Kidney tubule cell (primary cell): ENCODE measurements at places on chromosomes 3 and 15.
A peak's percentile ranks its signal among the peaks of the same experiment; 100 is the strongest.

GRCh38 chr3:30640851-30641250, 34.5 kb downstream of the TGFBR2 start:
- no peak for DNase-seq

- DNase-seq, result no peak
Measured at GRCh38 chr15:77376770-77377169, 43.1 kb downstream of the PEAK1 start.

GRCh38 chr15:61049028-61049427, 180.1 kb downstream of the RORA start:
- no peak for DNase-seq

DNA sequence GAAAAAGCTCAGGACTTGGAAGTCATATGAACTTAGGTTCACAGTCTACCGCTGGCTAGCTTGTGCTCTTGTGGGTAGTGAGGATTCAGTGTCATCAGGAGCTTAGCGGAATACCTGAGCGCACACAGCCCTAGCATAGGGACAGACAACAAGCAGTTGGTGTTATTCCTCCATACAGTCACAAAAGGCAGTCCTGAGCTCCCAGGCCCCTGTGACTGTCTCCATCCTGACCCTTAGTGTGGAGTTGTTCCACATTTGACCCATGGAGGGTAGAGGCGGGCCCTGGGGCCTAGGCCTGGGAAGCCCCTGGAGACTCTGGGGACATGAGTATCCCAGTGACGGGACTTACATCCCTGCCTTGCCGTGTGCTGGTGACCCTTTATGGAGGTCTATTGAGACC, 131.5 kb upstream of the PLXNA1 start:
- DNase-seq, result peak; percentile 8

DNA sequence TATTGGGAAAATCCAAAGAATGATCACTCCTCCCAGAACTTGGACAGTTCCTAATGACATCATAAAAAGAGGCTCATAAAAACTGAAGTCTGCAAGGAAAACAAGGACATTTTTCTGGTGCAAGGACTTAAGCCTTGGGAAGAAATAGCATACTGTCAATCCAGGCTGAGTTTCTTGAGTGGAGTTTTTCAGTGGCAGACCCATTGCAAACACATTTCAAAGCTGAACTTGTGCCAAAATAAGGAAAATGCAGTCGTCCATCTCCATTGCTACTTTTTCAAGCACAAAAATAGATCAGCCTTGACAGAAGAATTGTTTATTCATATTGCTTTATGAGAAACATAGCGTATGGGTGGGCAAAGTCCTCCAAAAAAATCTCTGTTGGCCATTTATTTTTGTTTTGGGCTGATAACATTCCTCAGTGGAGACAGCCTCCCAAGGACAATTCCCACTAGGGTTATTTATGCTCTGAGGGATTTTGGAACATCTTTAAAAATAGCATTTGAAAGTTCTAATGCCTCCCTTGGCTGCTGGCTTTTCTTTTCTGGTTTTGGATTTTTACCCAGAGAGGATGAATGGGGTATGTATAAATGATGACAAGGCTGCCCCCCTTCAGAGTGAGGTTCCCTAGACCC, 220.0 kb downstream of the CADPS start:
- no peak for DNase-seq

- peak; percentile 8 for DNase-seq
Measured at GRCh38 chr15:82140886-82141285, 95.1 kb upstream of the MEX3B start.

GRCh38 chr15:90425726-90426346, 37.8 kb downstream of the IQGAP1 start:
- DNase-seq, result no peak

DNA sequence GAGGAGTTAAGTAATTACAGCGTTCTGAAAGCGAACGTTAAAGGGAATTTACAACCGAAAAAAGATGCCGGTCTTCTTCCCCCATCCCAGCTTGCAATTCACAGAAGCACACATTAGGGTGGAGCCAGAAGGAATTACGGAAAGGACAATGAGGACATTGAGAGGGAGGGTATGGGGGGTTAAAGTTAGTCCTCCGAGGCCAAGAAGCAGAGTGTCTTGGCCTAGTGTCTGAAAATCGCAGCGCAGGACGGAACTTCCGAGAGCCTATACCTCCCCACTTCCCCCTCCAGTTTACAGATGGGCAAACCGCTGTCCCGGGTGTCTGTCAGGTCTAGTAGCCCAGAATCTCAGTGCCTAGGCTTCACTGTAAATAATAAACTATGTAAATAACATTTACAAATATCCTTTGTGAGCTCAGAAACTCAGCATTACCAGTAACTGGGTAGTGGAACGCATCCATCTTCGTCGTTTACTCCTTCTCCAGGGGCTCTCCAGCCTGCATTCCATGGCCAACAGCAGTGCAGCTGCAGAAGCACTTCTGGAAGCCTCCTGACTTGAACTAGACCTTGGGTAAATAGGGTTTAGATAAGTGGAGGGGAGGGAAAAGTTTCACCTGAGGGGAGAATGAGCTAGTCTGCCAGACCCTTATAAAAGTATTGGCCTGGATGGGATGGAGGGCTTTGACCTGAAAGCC, 922 bp downstream of the ADPRH start:
- DNase-seq, result no peak

DNA sequence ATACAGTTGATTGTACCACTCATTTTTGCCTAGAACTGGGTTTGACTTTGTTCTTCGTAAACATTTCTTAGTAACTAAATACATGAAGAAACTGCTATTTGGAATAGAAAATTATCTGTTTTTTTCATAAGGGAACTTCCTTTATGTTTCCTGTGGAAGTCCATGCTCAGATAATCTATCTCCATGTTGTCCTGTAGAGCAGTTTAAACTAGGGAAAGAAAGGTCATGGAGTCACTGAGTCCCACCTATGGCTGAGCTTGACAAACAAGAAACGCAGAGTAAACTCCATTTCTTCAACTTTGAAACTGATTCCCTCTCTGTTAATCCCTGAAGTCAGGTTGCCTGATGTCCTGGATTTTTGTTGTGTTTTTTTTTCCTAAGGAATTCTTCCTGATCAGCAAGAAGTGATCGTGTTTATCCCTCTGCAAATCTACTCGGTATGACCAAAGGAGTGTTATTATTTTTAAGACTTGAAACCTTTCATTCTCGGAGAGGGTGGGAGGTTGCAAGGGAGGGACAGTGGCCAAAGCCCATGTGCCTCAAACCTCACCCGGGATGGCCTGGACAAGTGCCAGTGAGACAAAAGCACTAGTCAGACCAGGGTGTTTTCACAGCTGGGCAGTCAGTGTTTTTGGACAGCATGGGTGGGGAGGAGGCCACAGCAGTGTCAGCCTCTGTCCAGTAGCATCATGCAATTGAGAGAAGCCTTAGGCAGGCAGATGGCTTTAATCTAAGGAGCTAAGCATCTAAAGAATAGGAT, 129.8 kb upstream of the PHLDB2 start:
- peak; percentile 52 for DNase-seq

DNA sequence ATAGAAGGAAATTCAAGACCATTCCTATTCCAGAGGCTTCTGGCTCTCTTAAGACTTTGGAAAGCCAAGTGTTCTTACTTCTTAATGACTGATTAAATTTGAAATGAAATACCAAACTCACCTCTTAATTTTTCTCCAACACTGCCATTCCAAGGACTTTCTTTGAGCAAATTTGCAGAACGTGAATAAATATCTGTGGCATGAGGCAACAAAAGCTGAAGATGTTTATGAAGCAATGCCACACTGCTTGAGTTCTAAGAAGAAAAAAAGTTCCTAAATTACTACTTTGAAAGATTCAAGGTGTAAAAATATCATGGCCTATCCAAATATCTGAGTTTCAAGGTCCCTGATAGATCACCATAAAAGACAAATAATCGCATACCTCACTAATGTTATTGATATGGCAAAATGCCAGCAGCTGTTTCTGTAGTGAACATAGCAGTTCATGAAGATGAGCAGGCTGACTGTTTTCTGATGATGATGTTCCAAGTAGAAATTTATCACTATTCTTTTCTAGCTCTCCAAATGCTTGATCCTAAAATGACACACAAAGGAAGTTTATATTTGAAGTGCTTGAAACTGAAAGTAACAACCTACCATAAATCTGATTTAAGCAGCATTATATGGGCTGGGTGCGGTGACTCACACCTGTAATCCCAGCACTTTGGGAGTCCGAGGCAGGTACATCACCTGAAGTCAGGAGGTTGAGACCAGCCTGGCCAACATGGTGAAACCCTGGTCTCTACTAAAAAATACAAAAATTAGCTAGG, 104.4 kb downstream of the HERC1 start:
- no peak for DNase-seq

DNA sequence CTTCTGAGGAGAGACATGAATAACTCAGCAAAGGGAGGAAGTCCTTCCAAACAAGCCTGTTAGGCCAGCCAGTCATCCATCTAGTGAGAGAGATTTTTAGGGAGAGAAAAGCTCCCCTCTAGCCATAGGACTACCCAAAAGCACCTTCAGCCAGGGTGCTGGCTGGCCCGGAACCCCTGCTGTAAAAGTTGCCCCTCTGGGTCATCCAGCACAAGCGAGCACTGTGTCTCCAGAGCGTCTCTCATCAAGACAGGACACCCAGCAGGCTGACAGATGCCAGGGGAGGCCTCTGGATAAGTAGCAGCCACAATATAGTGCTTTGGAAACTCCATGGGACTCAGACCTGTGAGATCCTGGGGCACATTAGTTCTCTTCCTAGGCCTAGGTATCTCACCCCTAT, 24.5 kb downstream of the ANXA2 start:
- DNase-seq, result no peak

DNA sequence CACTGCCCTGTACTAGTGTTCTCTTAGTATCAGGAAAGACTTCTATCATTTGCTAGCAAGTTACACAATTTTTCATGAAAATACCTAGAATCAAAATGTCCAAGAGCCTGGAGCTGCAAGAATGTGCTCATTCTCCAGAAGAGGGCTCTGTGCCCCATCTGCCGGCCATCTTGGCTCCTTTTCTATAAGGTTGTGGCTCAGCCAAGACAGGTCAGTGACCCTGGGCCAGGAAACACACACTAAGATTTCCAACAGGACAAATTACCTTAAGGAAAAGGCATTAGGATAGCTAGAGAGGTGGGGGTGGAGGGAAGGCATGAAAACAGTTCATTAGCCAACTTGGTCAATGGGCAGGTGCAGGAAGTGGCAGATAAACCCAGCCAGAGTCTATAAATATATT, 20.7 kb downstream of the TIMP4 start:
- peak; percentile 54 for DNase-seq

DNA sequence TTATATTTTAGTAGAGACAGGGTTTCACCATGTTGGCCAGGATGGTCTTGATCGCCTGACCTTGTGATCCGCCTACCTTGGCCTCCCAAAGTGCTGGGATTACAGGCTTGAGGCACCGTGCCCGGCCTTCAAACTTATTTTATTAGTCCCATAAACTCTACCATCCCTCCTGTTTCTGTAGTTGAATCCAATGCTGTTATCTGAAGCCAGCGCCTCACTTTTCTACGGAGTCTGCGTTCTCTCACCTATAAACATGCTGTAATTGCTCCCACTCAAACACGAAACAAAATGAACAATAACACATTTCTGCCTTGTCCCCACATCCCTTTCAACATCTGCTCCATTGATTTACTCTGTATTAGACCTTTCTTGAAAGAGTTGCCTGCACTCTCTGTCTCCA, 222.3 kb upstream of the LRRFIP2 start:
- DNase-seq, result no peak

- DNase-seq, result peak; percentile 20
Measured at GRCh38 chr3:32818970-32819511, 1.2 kb downstream of the TRIM71 start.

- peak; percentile 45 for DNase-seq
Measured at GRCh38 chr15:51499379-51499976, 123.1 kb downstream of the DMXL2 start.

- DNase-seq, result no peak
Measured at GRCh38 chr15:71463156-71463665, 347.1 kb upstream of the NR2E3 start.

DNA sequence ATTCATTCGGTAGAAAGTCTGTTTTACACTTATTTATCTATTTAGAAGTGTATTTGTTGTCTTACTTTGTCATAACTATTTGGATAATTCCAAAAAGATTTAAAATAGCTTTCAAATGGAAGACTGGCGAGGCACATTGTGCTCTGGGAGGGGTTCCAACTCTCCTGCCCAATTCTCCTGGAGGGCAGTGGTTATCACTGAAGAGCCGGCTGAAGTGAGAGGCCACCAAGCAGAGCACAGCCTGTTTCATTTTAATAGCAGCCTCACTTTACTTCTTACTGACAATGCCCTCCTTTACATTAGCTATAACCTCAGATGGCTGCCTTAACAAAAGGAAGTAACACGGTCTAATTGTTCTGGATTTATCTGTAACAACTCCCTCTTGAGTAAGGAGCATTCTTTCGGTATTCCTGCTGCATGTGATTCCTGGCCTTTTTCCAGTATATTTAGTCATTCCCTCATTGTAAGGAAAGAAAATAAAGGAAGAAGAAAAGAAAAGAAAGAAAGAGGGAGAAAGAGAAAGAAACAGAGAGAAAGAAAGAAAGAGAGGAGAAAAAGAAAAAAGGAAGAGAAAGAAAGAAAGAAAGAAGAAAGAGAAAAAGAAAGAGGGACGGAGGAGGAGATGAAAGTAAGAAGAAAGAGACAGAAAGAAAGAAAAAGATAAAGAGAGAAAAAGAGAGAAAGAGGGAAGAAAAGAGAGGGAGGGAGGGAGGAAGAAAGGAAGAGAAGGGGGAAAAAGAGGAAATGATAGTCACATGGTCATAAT, 339.8 kb upstream of the WNT5A start:
- peak; percentile 36 for DNase-seq

GRCh38 chr15:88810446-88810845, 7.2 kb downstream of the ACAN start:
- peak; percentile 20 for DNase-seq

GRCh38 chr3:134922866-134923265, 127.8 kb downstream of the EPHB1 start:
- no peak for DNase-seq

DNA sequence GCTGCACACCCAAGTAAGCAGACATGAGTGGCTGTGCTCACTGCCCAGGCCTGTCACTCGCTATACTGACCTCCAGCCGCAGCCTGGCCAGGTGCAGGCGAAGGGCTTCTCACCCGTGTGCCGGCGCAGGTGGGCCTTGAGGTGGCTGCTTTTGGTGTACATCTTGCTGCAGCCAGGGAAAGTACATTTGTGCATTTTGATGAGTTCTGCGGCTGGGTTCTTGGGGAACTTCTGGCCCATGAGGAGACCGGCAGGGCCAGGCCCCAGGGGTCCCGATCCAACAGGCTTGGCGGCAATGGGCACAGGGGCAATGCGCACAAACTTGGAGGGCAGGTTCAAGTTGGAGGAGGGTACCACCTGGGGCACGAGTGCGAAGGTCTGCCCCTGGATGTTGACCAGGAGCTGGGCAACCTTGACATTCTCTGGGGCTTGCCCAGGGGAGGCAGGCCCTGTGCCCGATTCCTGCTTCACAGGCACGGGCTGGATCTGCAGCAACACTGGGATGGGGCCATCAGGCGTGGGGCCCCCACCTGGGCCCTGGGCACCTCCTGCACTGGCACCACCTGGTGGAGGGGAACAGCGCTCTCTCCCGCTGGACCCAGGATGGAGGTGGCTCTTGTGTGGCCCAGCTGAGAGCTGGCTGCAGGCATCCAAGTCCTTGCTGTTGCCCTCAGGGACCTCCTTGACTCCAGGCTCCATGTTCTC, 5.3 kb downstream of the KLF15 start:
- DNase-seq, result no peak

- DNase-seq, result no peak
Measured at GRCh38 chr3:186194451-186194811, 85.5 kb upstream of the ETV5 start.

GRCh38 chr3:7209098-7209497, 348.2 kb downstream of the GRM7 start:
- no peak for DNase-seq

- DNase-seq, result no peak
Measured at GRCh38 chr15:100863796-100864267, 15.8 kb upstream of the ALDH1A3 start.
